ENCODE measurements at places on chromosomes 3 and 15.

- DNase-seq = no peak
These were observed 45.1 kb downstream of the EFCAB12 start for GRCh38 chr3:129383292-129383860.

DNA sequence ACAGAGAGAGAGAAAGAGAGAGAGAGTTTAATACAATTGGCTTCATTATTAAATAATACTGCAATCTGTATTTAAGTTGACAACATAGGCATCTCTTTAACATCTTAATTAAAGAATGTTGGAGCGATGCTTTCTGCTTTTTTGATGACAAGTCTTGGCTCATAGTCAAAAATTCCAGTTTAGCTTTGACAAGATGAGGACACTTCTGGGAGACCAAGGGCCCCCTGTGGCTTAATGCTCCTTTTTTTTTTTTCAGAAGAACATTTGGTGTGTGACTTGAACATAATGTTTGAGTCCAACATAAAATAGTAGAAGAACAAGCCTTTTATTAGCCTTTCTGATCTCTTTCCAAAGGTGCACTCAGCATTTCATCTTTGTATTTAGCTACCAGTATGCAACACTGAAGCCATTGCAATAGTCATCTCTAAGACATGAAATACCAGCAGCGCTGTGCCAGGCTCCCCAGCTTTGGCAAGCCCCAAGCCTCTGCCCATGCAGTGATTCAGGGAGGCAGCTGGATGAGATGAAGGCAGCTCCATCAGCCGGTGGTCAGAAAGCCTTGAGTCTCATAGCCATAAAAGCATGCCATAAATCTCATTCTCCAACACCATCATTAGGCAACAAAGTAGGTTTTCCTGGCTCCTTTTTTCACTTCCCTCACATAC, 349.4 kb upstream of the SEMA6D start:
- no peak for DNase-seq

DNA sequence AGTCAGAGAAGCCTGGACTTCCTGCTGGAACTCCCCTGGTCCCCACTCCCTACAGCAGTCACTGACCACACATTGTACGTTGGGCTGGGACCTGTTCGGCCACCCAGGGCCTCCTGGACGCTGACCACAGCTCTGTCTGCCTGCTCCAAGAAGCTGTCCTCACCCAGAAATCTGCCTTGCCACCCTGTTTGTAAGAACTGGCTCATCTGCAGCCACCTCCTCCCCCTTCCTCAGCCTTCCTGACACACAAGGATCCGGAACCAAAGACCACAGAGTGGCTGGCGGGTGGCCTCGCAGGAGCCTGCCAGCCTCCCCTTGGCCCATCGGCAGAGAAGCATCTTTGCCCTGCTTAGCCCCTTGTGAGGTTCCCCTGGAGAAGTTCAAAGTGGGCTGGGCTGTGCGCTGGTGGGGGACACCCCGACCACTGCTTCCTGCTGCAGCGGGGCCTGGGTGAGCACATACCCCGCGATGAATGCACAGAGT, 91.9 kb downstream of the PCSK6 start:
- DNase-seq = no peak

DNA sequence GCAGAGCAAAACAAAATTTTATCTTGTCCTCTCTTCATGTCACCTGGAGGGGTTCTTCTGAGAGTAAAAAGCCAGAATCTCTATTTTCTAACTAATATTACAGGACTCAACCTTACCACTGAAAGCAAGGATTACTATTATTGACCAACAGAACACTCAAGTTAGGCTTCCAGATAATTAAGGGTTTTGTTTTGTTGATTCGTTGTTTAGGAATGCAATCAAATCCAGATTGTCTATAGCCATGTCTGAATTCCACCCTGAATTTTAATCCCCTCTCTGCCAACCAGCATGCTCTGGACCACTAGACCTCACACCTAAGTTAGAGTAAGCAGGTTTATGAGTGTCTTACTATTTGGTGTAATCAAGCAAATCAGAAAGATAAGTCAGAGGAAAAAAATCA, 90.7 kb downstream of the PEAK1 start:
- DNase-seq = no peak

DNA sequence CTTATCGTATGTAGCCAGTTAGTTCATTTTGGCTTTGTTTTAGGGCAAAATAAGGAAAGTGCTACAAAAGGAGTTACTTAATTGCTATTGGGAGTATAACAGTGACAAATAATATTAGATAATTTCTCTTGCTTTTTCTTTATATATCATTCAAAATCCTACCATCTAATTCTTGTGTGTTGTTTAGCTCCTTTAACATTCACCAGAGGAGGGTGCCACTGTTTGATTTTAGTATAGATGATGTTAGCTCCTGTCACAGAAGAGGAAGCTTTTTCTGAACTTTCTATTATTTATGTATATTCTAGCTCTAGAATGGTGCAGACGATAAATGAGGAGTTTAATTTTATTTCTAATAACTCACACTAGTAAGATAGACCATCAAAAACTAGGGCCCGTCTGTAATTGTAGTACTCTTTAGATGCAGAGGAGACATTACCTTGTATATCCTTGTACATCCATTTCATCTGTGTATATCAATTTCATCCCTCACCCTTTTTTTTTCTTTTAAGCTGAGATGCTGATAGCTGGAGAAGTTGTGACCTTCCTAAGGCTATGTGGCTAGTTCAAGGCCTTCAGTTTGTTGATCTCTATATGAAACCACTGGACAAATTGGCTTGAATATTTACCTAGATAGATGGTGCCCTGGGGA, 3.0 kb downstream of the PPM1L start:
- DNase-seq = no peak

- no peak for DNase-seq
These were observed 97.1 kb downstream of the MINAR1 start for GRCh38 chr15:79529157-79529785.

DNA sequence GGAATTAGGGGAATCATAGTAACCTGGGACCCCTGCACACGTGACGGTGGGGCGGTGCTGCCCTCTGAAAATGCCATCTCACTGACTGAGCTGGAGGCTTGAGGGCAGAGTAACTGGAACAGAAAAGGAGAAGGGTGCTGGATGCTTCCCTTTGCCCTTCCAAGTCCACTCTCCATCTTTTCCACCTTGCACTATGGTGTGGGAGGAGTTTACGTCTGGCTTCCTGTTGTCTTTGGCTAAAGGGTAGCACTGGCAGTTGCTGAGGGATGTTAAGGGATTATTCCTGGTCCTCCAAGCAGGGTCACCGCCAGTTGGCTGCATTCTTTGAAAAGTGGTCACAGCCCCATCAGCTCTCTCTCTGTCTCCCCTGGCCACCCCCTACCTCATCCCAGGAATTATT, 129.4 kb upstream of the SNTN start:
- DNase-seq = no peak

- no peak for DNase-seq
These were observed 160.7 kb downstream of the FHIT start for GRCh38 chr3:61090389-61091169.

DNA sequence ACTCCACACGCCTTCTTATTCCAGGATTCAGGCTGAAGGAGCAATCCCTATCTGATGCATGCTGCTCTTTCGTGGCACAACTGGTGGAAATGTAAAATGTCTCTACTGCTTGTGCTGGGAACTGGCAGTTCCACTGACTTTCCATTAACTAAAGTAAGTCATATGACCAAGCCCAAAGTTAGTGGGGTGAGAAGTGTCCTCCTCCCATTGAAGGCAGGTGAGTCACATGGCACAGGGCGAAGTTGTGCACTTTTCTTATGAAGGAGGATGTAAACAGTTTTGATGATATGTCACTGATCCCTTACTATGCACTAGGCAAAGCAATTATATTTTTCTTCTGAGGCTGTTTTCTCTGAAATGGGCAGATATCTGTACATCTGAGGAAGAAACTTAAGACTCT, 51.6 kb downstream of the SLC7A14 start:
- DNase-seq = no peak

GRCh38 chr3:49104052-49104426, 518 bp downstream of the QARS1 start:
- no peak for DNase-seq

GRCh38 chr3:128021768-128022372, 30.4 kb upstream of the SEC61A1 start:
- no peak for DNase-seq

DNA sequence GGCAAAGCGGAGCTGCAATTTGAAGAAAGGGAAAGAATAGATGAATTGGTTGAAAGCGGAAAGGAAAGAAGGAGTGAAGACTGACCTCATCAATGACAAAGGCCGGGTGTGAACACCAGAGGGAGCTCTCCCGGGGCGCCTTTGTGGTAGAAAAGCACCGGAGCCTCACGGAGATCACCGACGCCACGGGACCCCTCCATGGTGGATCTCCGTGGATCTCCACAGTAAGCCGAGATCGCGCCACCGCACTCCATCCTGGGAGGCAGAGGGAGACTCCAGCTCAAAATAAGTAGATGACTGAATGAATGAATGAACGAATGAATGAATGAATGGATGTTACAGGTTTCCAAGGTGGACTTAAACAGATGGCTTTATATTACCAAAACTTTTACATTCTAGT, 25.0 kb downstream of the GPR160 start:
- no peak for DNase-seq

DNA sequence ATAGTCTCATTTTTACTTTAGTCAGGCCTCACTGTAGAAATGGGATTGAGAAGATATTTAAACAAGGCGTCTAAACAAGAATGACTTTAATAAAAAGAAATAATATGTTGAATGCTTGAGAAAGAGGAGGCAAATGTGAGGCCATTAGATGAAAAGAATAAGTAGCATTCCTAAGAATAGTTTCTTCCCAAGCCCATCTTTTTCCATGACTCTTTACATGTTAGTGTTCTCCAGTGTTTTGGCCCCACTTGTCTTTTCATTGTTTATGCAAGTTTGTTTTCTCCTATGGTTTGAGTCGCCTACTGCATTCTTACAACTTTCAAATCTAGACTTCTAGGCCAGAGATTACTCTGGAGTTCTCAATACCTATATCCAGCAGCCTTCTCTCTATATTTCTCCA, 39.0 kb downstream of the TSC22D2 start:
- no peak for DNase-seq

- no peak for DNase-seq
These were observed 151.5 kb downstream of the LRRK1 start for GRCh38 chr15:101070502-101071273.

- DNase-seq = no peak
These were observed 14.9 kb downstream of the PLEKHO2 start for GRCh38 chr15:64856429-64857145.

DNA sequence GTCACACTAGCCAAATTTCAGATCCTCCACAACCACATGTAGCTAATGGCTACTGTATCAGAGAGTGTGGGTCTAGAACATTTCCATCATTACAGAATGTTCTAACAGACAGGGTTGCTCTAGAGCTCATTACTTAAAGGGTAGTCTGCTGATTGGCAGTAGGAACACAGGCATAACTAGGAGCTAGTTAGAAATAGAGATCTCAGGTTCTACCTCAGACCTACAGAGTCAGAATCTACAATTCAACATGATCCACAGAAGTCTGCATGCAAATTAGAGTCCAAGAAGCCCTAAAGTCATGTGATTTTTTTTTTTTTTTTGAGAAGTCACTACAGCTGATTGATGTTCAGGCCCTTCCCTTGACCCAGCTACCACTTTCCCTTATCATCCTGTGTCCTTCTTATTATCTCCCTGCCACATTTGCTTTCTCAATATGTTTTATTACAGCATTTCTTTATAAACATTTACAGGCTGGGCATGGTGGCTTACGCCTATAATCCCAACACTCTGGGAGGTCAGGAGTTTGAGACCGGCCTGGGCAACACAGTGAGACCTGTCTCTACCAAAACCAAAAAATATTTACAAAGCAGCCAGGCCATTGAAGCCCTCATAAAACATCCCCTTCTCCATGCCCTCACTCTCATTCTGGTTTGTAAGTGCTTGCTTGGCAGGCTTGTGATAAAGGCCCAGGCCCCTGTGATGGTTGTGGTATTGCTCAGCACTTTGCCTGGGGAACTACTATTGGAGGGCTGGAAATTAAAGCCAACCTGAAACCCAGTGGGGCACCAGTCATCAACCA, 3.8 kb upstream of the ABHD5 start:
- no peak for DNase-seq

- no peak for DNase-seq
These were observed 67.0 kb downstream of the MCTP2 start for GRCh38 chr15:94298364-94298763.

DNA sequence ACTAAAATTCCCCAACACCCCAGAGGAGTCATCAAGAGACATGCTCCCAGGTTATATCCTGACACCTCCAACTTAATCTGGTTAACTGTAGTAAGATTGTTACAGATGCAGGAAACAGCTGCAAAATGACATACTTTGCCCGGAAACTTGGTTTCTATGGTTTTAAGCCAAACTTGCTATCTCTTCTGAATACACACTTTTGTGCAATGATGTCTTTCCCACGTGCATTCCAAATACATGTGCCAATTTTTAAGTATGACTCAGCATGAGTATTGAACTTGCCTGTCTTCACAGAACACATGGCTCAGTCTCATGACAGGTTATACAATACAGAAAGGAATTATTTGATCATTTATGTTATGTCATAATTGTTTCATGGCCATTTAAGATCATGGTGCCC, 207.0 kb upstream of the DCBLD2 start:
- DNase-seq = no peak

DNA sequence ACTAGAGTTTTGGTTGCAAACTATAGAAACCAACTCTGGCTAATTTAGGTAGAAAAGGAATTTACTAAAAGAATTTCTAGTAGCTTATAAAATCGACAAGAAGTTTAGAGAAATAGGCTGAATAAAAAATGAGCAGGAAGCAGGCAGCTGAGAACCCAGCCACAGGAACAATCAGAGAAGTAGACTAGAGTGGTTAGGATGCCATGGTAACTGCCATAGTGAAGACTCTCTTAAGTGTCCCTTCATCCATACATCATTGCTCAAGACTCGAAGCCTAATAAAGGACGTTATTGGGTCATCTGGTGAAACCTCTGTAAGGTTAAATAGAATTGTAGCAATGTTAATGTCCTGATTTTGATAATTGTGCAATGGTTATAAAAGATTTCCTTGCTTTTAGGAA, 13.8 kb downstream of the AVEN start:
- DNase-seq = no peak

DNA sequence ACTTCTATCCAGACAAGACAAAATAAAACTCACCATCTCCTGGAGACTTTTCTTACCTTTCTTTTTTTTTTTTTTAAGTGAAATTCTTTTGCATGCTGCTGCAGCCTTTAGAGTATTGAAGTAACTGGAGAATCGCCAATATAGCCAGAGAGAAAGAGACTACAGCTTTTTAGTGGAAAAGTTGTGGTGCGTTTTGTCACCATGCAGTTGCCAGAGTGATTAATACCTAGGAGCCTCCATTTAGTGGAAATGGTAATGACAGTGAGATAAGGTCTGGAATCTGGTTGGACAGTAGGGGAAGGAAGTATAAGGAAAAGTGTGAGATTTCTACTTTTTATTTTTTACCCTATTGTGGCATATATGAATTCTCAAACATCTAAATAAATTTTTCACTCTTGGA, 18.1 kb upstream of the PARP14 start:
- DNase-seq = no peak

GRCh38 chr3:153142961-153143360, 19.1 kb upstream of the RAP2B start:
- DNase-seq = no peak

GRCh38 chr3:177590826-177591225, 393.5 kb upstream of the TBL1XR1 start:
- no peak for DNase-seq
